ENCODE measurements at places on chromosomes 2 and 18.
A peak's percentile ranks its signal among the peaks of the same experiment; 100 is the strongest.

GRCh38 chr18:56851774-56852173 is 200.6 kb downstream of the WDR7 start:
- no peak for DNase-seq

- DNase-seq: no peak
Measured at GRCh38 chr18:8959551-8960135, 142.9 kb upstream of the NDUFV2 start.

DNA sequence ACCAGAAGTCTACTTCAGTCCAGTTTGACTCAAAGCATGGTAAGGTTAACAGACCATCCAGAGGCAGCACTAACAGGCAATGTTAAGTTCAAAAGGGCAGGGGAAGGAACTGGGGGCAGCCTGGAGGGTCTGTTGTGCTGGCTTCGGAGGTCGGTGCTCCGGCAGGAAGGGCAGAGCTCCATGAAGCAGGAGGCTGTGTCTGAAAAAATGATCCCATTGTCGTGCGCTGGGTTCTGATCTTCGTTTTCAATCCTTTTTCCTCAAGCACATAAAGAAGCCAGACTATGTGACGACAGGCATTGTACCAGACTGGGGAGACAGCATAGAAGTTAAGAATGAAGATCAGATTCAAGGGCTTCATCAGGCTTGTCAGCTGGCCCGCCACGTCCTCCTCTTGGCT is 21.9 kb upstream of the DLX1 start:
- DNase-seq: no peak

DNA sequence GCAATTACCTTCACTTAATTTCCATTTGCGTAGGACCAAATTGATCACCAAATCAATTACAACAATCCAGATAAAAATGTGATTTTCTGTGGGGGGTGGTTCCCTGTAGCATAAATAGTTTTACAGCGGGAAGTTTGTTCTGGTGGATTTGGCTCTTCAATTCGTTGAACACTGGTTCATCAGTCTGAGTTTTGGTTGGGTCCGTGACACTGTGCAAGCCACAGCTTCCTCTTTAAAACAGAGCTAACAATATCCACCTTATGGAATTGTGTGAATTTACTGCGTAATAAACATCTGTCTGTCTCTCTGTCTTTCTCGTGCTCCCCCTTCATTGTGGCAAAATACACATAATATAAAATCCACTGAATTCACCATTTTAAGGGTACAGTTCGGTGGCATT is 310.8 kb downstream of the TGIF1 start:
- no peak for DNase-seq

GRCh38 chr2:152755029-152755428 is 36.6 kb downstream of the ARL6IP6 start:
- DNase-seq: no peak

DNA sequence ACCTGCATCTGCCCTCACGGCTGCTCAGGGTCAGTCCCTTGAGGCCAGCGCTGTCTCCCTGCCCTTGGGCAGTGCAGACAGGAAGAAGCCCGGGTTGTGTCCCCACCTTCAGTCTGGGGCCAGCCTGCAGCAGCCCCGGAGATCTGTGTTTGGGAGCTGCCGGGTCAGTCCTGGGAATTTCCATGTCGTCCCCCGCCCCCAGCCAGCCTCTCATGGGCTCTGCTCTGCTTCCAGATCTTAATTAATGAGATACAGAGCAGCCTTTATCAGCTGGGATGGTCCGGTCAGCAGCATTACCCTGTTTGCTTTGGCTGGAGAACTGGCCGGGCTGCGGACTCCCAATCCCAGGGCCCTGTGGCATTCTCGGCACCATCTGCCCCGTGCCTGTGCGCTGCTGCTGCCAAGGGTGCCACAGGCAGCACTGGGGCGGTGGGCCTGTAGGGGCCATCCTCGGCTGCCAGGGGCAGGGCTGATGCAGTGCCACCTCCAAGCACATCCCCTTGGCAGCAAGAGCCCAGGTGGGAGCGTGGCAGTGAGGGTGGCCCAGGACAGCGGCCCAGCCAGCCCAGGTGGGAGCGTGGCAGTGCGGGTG is 2.4 kb downstream of the BOK start:
- no peak for DNase-seq

DNA sequence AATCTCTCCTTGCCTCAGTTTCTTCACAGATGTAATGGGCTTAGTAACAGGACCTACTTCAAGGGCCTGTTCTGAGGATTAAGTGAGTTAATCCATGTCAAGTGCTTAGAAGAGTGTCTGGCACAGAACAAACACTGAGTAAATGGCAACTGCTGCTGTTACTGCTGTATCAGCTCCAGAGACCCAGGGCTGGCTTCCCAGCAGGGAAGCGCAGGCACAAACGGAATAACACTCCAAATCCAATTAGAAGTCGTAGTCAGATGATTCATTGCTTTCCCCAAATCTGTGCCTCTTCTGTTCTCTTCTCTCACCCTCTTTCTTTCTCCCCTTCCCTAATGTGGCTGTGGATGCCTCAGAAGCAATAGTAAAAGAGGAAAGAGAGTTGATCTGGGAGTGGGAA is 101.1 kb upstream of the FZD7 start:
- no peak for DNase-seq

DNA sequence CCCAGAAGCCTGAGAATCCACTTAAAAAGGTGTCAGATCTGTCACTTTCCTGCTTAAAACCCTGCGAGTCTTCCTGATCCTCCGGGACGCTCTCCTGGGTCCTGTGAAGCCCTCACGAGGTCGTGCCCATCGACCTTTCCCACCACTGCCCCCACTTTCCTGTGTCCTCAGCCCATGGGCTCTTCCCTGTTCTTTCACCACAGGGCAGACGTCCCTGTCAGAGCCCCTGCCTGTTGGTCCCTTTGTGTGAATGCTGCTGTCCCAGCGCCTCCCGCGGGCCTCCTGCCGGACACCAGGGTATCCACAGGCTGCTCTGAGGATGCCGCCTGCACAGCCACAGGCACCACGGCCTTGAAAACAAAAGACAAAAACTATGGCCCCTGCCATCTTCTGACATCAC is 125.6 kb downstream of the TMEM18 start:
- no peak for DNase-seq

GRCh38 chr2:127011231-127011661 is 95.7 kb downstream of the BIN1 start:
- DNase-seq: no peak

- DNase-seq: no peak
Measured at GRCh38 chr2:145910416-145910815, 1390.5 kb upstream of the ZEB2 start.

DNA sequence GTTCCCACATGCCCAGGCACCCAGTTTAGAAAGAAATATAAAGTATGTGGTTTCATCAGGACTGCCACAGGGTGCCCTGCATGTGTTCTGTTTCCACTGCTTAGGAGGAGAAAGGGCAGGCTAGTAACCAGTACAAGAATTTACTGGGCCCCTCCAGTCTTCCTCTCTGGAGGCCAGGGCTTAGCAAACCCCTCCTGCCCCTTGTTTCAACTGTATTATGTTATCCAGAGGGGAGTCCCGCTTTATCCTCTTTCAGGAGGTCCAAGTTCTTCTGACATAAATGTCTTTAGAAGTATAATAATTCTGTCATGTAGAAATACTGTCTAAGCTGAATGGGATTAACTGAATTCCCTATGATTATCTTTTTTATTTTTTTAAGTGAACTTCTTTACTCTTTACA is 132.1 kb downstream of the WDSUB1 start:
- DNase-seq: peak; percentile 16

DNA sequence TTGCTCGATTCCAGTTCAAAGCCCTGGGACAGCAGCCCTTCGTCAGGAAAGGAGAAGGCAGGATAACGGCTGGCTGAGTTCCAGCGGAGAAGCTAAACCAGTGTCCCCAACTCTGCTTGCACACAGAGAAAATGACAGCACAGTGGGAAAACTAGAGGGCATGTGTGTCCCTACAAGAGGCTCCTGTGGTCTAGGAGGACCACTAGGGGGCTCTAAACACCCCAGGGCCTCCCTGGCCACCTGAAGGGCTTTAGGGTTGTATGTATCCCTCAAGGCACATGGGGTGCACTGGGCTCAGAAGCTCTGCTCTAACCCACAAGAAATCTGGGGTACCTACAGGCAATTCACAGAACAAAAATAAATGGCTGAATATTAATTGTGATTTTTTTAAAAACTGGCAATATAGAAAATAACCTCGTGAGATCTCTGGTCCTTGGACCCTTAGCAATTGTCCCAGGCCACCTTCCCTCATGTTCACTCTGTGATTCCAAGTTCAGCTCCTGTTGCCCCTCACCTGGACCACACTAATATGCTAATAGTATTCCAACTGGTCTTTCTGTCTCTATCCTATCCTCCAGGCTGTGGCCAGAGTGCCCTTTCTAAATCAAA is 17.5 kb downstream of the STAT1 start:
- peak; percentile 41 for DNase-seq

DNA sequence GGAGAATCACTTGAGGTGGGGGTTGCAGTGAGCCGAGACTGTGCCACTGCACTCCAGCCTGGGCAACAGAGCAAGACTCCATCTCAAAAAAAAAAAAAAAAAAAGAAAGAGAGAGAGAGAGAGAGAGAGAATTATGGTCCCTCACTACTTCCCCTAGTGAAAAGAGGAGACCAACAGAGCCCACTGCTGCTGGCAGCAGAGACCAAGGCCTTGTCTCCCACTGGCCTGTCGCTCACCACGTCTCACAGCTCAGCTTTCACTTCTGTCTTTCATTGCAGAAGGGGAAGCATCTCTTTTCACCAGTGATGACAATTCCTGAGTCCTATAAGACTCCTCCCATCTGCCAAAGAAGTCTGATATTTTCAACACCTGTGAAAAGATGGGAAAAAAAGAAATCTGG is 81.3 kb downstream of the CLHC1 start:
- no peak for DNase-seq

- DNase-seq: no peak
Measured at GRCh38 chr2:34403512-34403911, 804.4 kb upstream of the FAM98A start.

DNA sequence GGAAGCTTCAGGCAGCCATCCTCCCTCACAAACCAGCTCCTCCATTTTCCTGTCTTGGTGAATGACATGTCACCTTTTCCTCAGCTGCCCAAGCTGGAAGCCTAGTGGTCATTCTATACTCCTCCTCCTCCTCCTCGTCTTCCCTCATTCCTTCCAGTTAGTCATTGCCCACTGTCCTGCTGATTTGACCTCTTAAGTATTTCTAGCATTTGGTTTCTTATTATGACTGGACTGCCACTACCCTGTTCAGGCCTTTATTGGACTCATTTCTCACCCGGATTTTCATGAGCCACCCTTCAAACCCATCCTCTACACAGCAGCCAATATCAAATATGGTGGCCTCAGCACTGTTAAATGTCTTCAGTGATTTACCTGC is 21.9 kb upstream of the MGAT5 start:
- DNase-seq: no peak

GRCh38 chr2:1650085-1650872 is 94.0 kb downstream of the PXDN start:
- no peak for DNase-seq

GRCh38 chr18:70124139-70124538 is 81.3 kb downstream of the RTTN start:
- no peak for DNase-seq

DNA sequence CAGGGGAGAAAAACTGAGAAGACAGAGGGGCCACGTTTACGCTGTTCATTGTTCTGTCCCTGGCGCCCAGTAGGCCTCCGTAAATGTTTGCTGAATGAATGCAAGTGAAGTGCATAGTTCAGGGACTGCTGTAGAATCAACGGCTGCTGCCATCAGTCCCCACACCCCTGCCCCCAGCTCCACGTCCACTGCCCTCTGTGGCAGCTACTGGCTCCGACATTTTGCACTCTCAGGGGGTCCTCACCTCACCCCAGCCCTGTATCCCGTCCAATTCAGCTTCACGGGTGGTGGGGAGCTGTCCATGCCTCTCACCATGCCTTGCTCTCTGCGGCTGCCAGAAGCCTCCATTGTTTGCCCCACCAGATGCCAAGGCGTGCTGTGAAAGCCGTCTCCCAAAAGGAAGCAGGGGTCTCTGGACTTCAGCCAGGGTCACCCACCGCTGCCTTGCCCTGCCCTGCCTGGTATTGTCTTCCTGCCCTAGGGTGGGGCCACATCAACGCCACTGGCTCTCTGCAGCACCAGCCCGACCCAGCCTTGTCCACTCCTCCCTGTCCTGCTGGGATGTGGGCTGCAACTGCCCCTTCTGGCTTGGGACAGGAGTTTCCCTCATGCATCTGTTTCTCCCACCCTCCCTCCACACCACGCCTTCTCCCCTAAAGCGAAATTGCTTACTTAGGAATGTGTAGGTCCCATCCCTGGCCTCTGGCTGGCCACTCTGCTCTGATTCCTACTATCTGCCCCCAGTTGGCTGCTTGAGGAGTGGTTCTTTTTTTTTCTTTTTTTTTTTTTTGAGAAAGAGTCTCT is 86.0 kb downstream of the RHOB start:
- no peak for DNase-seq

DNA sequence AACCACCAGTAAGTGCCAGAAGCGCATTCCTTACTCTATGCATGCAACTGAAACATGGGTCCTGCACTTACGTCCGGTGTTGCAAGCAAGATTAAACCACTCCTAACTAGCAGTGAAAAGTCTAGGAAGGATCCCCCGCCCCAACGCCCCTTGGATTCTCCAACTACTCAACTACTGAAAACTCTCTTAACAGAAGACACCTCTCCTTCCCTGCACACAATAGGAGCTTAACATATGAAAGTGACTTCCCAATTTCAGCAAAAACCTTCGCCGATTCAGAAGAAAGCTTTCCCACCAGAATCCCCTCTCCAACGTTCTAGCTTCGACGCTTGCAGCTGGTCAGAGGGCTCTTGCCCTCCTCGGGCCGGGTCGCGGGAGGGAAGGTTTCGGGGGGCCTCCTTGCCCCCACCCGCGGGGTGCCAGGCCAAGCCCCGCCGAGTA is 578 bp downstream of the IWS1 start:
- DNase-seq: peak; percentile 38

GRCh38 chr2:27148801-27149439 is at the start of gene TCF23:
TCF23 (plus strand) TSS chr2:27149004; CDS start chr2:27149134, 130 bp downstream.
- DNase-seq: no peak

GRCh38 chr2:72573232-72573631 is 252.6 kb downstream of the EXOC6B start:
- DNase-seq: no peak

DNA sequence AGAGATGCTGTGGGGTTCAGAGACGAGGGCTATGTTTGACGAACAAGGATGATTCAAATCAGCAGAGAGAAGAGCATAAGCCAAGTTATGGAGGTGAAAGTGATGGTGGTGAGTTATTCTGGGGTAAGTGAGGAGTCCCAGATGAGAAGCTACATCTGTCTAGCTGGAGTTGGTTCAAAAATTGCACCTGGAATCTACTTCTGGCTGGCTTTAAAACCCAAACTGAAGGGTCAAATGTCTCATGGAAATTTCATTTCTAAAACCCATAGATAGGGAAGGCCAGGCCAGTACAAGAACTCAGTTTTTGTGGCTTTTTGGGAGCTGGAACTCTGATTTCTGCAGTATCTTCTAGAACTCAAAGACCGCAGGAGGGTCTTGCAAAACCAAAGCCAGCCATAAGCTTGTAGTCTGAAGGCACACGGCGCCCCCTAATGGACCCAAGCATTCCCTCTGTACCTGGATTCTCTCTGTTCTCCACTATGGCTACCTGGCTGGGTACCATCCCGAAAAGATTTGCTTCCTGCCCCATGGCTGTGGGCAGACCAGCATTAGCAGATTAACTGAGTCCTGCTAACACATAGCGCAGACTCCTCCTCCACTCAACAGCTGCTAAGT is 229.1 kb upstream of the SLC14A2 start:
- DNase-seq: peak; percentile 3

GRCh38 chr18:11581286-11581685 is 28.1 kb upstream of the SLC35G4 start:
- DNase-seq: no peak

- no peak for DNase-seq
Measured at GRCh38 chr2:174791746-174792280, 27.5 kb upstream of the CHRNA1 start.

Measured in SW480 (cell line).